ENCODE measurements at places on chromosomes 6 and 20.

- DNase-seq, result no peak
Measured at GRCh38 chr20:17627101-17627955, 54.7 kb downstream of the RRBP1 start.

DNA sequence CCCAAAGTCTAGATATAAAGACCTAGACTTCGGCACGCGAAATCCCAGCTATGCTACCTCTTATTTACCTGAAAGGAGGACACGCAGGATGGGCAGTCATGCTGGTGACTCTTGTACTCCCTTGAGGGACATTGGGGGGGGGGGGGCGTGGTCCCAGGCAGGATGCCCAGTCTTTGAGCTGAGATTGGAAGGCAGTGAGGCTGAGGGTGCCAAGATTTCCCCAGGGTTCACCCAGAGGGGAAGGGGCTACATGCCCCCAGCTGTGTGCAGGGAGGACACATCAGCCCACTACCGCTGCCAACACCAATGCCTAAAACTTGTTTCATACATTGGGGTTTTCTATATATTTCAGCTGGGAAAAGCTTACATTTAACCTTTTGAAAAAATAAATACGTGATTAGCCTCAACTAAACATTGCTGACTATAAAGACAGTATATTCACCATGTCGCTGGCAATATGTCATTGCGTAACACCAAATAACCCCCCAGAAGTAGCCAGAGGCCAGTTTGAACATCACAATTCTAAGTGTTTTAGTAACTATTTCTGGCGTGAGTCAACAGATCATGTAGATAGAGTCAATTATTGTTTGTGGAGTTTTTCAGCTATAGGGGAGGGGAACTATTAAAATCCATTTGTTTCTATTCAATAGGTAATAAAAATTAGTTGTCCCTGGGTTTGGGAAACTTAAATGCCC is 21.6 kb downstream of the MGME1 start:
- no peak for DNase-seq

- no peak for DNase-seq
Measured at GRCh38 chr20:16580147-16580546, 6.9 kb upstream of the KIF16B start.

- no peak for DNase-seq
Measured at GRCh38 chr6:117344444-117345291, 79.3 kb downstream of the VGLL2 start.

GRCh38 chr6:152218887-152219286 is 411.4 kb downstream of the ESR1 start:
- no peak for DNase-seq

GRCh38 chr20:23488996-23489395 is 1.9 kb upstream of the CST8 start:
- no peak for DNase-seq

DNA sequence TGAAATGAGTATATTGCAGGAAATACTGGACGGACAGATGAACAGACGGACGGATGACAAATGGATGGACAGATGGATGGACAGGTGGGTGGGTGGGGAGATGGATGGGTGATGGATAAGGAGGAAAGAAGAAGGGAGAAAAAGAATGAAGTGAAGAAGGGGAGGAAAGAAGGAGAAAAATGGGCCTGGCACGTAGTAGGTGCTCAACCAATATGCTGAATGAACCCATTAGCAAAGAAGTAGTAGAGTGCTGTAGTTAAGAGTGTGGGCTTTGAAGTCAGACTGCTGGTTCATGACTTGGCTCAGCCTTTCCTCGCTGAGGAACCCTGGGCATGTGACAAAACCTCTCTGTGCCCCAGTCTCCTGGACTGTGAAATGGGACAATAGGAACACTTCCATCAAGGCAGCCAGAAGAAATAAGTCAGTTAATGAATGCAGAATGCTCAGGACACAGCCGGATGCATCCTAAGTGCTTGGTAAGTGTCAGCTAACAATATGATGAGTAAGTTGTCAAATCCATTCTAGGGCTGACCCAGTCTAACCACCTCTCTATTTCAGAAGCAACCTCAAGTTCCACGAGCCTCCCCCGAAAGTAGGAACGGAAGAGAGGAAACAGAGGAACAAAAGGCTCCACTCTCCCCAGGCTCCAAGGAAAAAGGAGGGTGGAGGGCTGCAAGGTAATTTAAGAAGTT is 37.9 kb downstream of the PREX1 start:
- DNase-seq, result no peak

GRCh38 chr6:121522265-121522664 is 86.8 kb downstream of the GJA1 start:
- DNase-seq, result no peak

- no peak for DNase-seq
Measured at GRCh38 chr6:101818051-101818450, 424.5 kb downstream of the GRIK2 start.

DNA sequence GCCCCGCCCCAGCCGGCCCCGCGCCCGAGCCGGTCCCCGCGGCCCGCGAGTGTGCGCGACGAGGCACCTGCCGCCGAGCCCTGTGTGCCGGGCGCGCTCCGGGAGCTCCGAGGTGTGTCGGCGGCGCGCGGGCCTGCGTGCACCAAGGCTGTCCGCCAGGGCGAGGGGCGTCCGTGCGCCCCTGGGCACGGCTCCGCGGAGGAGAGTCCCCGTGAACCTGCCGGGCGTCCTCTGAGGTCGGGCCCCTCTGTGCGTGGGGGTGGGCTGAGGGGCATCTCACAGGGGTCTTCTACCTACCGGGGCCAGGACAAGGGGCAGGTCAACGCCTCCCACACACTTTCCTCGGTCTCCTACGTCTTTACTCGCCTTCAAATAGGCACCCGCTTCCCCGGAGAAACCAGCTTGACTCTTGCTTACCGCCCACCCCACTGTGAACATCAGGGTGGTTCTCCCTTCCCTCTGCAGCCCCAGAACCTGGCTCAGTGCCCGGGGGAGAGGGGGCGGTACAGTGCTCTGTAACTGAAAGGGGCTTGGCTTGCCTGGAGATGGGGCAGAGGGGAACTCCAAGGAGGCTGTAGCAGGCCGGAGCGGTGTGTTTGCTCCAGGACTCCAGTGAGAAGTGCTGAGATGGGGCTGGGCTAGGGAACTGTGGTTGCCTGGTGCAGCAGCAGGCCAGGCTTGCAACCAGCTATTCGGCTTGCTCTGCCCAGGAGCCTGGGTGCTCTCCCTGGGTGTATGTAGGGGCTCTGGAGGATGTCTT is at the start of gene SAMD10:
Gene SAMD10 (minus strand): TSS at position 86 of the 760 bp plus-strand sequence. CDS start 175 bp downstream, outside the sequence.
- DNase-seq, result no peak

- no peak for DNase-seq
Measured at GRCh38 chr20:33889312-33889711, 78.2 kb downstream of the CHMP4B start.

- DNase-seq, result no peak
Measured at GRCh38 chr20:51540580-51540979, 1.9 kb downstream of the NFATC2 start.

DNA sequence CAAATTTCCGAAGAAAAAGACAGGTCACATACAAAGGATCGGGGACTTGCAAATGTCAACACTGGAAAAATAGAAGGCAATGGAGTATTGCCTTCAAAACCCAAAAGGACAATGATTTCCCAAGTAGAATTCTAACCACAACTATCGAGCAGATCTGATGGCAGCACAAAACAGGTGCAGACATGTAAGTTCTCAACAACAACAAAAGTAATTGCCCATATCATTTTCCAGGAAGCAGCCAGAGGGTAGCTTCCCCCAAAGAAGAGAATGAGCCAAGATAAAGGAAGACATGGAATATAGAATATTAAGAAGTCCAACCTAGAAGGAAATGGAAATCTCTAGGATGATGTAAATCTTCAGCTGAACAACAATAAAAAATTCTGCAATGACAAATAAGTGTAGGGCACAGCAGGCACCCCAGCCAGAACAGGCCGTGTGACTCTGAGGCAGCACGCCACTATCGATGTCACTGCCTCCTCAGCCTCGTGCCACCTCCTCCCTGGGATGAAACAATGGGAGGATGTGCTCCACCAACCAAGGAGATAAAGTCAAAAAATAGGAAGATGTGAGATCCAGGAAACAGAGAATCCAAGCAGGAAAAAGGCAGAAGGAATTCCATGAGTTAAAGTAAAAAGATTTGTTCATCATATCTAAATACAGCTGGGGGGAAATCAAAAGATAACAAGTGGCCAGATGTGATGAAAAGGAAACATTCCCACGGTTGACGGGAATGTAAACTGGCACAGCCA is 34.1 kb downstream of the SERPINB1 start:
- DNase-seq, result no peak

GRCh38 chr6:100370265-100370664 is 94.5 kb downstream of the SIM1 start:
- DNase-seq, result no peak

DNA sequence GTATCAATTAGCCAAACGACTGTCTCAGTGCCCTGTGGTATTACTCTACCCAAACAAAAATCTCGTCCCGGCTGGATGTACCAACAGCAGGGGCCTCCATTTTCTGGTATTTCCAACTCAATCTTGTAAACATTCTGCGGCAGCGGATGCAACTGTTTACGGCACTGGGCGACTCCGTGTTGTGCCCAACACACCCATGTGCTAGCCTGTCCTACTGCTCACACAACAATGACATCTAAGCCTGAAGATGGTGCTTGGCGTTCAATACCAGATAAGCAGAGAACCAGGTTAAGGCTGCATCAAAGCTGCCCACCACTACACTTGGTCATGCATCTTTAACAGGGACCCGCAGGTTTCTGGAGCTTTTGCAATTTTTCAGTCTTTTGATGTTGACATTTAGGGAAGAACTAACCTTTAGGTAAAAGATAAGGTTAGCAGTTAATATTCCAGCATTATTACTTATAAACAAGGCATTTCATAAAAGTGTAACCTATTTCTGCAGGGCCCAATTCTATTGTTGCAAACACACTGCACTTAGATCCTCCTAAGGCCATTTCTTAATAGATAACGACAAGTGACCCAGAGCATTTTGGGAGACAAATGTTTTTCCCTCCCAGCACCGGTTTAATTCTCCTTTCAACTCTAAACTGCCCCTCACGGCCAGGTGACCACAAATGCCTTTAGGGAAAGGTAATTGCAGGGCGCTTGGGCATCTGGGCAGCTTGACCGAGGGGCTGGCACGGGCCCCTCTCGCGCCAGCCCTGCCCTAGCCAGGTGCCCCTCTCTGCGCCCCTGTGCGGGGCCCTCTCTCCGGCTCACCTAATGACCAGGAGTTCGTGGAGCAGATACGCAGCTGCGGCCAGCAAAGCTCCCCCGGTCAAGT is 945 bp downstream of the FAXC start:
- no peak for DNase-seq

DNA sequence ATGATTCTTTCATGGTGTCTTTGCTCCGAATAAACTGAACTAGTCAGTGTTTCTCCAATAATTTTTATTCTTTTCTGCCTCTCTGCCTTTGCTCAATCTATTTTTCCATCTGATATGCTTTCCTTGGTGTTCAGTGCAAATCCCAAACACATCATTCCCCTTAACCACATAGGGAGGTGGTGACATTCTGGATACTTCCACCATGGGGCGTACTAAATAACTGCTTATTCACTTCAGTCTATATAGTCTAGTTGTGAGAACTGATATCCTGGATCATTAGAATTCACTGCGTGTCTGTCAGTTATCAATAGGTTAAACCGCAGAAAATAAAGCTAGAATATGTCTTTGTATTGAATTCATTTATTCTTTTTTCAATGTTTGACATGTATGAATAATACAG is 83.1 kb downstream of the KCNQ5 start:
- no peak for DNase-seq

GRCh38 chr6:111718326-111718725 is 112.6 kb upstream of the TRAF3IP2 start:
- DNase-seq, result no peak

- DNase-seq, result no peak
Measured at GRCh38 chr20:9243986-9244385, 175.1 kb downstream of the PLCB4 start.

DNA sequence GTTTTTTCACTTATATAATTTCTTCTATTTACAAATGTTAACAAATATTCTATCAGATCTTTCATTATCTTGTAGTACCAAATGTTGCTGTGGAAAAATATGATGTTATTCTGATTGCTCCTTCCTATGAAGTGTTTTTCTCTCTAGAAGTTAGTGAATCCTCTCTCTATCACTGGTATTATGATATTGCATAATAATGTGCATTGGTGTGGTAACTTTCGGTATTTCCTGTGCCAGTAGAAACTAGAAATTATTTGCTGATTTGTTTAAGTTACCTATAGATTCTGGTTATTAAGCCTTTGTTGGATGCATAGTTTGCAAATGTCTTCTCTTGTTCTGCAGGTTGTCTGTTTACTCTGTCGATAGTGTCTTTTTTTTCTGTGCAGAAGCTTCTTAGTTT is 342.5 kb downstream of the CENPW start:
- DNase-seq, result peak; percentile 37

DNA sequence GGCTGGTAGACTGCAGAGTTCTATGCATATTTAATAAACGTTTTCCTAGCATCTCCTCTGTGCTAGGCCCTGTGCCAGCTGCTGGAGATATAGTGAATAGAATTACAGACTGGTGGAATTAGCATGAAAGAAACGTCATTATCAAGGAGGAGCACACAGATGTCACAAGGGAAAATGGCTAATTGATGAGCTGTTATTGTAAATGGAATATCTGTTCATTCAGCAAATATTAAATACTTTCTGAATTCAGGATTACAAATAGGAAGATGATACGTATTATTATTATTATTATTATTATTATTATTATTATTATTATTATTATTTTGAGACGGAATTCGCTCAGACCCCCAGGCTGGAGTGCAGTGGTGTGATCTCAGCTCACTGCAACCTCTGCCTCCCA is 1.2 kb downstream of the AAR2 start:
- no peak for DNase-seq

DNA sequence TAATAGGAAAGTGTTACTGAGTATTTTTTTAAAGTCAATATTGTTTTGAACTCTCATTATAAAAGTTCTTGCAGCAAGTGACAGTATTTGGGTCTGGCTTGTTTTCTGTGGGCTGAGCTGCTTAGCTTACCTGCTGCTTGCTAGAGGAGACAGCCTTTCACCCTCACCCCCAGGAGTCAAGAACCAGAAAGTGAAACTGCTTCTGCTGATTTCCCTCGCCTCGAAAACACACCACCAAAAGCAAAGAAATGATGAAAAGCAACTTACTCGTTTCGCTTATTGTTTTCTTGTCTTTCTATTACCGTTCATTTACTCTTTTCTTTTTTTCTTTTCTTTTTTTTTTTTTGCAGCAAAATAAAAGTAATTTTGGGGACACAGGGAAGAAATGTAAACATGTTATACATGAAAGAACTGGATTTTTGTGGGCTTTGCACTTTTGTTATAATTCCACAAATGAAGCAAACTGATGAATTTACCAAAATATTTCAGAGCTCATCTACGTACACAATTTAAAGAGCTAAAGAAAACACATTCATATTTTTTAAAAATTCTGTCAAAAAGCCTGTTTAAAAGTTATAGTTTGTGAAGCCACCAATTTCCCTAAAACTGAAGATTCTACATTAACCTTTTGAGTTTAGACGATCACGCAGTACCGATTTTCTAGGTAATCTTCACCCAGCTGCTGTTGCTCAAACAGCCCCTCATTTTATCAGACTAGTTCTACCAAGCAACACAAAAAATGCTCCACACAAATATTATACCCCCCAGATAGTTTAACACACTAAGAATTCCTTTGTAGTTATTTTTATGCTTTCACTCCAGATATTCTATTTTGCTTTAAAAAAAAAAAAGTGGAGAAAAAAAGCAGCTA is 1.7 kb downstream of the SCML4 start:
- DNase-seq, result no peak

GRCh38 chr6:14711056-14711703 is 534.7 kb upstream of the JARID2 start:
- no peak for DNase-seq

GRCh38 chr6:47075741-47076421 is 33.7 kb upstream of the ADGRF1 start:
- DNase-seq, result no peak

GRCh38 chr6:135722679-135723078 is 128.8 kb upstream of the PDE7B start:
- no peak for DNase-seq

- DNase-seq, result no peak
Measured at GRCh38 chr20:51361258-51361657, 181.3 kb downstream of the NFATC2 start.

Data from SK-N-MC (cell line).